ENCODE measurements at places on chromosomes 11 and 22.
A peak's percentile ranks its signal among the peaks of the same experiment; 100 is the strongest.

GRCh38 chr11:96023275-96023674 lies 99.4 kb upstream of the MTMR2 start:
- DNase-seq = no peak

- DNase-seq = no peak
Measured at GRCh38 chr11:111409915-111410314, 30.8 kb upstream of the POU2AF1 start.

- no peak for DNase-seq
Measured at GRCh38 chr22:27185760-27186302, 528.4 kb downstream of the MIAT start.

DNA sequence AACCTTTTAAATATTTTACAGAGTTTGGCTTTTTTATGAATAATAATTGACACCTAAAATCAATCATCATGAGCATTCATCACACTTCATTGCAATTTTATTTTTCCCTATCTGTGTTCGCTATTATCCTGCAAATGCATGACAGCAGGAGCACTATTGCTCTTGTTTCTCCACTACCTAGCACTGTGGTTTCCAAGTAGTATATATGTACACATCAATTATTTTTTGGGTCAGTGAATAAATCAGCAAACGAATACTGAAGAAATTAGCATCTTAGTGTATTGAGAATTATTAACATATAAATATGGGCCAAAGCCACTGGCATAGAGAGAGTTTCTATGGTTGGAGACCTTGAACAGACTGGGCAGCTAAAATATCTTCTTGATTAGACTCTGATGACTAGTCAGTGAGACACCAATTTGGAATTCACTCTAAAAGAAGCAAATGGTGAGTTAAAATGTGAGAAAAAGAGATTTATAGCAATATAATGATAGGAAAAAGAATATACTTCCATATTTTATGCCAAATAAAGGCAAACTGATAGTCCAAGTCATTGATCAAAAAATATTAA lies 731.1 kb upstream of the LUZP2 start:
- peak; percentile 4 for DNase-seq

- DNase-seq = no peak
Measured at GRCh38 chr11:61586792-61587430, 6.0 kb upstream of the SYT7 start.

- DNase-seq = no peak
Measured at GRCh38 chr22:30826670-30827355, 132.1 kb downstream of the OSBP2 start.

- DNase-seq = peak; percentile 26
Measured at GRCh38 chr11:110311783-110312579, 15.6 kb upstream of the RDX start.

GRCh38 chr22:28332410-28332809 lies 347.2 kb downstream of the TTC28 start:
- DNase-seq = no peak

- DNase-seq = no peak
Measured at GRCh38 chr11:33515347-33515746, 185.3 kb downstream of the C11orf91 start.

DNA sequence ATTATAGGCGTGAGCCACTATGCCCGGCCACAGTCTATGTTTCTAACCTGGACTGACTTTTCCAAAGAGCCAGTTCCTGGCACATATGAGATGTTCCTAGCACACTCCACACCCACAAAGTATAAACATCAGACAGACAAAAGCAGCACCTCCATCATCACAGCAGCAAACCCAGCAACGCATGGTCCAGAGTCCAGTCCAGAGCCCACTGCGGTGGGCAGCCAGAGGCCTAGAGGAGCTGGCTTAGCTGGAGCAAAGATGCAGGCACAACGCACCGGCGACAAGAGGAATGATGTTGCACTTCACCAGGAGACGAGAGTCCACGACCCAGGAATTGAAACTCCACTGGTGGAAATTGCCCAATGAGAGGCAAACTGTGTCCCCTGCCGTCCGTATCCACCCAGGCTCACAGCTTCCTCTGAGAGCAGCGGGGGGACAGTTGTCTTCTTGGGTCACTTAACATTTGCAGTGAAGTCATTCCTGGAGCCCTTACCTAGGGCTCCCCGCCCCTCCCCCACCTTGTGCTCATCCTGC lies 36.6 kb downstream of the RPS6KA4 start:
- DNase-seq = no peak

DNA sequence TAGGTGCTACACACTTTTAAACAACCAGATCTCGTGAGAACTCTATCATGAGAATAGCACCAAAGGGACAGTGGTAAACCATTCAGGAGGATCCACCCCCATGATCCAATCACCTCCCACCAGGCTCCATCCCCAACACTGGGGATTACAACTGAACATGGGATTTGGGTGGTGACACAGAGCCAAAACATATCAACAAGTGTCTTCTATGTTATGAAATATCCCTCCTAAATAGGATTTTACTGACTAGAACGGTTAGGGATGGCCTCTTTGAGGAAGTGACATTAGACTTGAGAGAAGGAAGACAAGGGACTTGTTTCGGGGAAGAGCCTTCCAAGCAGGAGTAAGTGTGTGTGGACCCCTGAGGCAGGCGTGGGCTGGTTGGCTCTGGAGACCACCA lies 11.9 kb upstream of the MRPL11 start:
- DNase-seq = no peak

GRCh38 chr22:31818481-31819392 lies 64.9 kb downstream of the DEPDC5 start:
- DNase-seq = no peak

DNA sequence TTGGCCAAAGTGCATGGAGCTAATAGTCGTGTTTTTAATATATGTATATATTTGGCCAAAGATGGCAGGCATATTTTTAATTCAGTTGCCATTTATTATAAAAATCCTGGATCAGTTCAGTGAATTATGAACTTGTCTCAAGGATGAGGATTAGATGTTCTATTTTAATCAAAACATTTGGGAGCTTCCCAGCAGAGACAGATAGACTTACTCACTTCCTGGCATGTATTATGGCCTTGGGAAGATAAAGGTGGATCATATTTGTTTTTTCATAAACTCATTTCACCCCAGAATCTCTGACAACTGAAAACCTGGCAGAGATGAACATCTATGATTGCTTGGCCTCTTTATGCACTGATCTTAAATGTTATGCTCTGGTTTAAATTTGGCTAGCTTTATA lies 148.8 kb downstream of the NCAM1 start:
- no peak for DNase-seq
